Fibroblast of the conjunctiva (primary cell): ENCODE measurements at places on chromosomes 1 and 21.

- DNase-seq = no peak
Observed at GRCh38 chr1:46406881-46407608, 12.9 kb downstream of the FAAH start.

- peak; percentile 44 for DNase-seq
Observed at GRCh38 chr1:83882906-83883305, 116.0 kb downstream of the TTLL7 start.

GRCh38 chr1:101330427-101331130, 93.8 kb downstream of the S1PR1 start:
- DNase-seq = no peak

DNA sequence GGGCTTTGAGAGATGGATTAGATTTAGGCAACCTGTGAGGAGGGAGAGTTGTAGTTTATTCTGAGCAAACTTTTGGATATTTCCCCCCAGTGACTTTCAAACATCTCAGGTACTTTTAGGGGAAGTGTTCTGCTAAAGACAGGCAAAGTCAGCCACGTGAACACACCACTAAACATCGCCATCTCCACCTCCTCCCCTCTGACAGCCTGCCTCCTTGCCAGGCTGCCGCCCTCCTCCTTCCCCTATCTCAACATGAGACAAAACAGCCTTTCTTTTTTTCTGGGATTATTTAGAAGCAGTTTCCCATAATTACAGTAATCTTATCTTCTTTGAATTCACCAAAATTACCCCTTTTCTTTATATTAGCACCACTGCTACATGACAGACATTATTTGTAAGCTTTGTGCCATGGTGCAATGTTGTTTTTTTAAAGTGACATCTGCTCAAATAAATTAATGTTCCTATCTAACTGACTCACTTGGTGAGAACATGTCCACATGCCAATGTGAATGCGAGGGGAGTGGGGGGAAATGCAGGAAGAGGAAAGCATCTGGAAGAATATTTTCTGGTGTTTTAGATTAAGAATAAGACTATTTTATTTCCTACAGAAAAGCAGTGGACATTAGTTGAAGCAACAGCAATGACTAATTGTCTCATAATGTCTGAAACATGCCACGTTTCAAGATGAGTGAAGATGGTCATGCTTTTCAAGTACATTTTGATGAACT, 147.8 kb upstream of the ATP1B1 start:
- DNase-seq = no peak

GRCh38 chr1:62384276-62385005, 52.4 kb upstream of the USP1 start:
- peak; percentile 98 for DNase-seq

DNA sequence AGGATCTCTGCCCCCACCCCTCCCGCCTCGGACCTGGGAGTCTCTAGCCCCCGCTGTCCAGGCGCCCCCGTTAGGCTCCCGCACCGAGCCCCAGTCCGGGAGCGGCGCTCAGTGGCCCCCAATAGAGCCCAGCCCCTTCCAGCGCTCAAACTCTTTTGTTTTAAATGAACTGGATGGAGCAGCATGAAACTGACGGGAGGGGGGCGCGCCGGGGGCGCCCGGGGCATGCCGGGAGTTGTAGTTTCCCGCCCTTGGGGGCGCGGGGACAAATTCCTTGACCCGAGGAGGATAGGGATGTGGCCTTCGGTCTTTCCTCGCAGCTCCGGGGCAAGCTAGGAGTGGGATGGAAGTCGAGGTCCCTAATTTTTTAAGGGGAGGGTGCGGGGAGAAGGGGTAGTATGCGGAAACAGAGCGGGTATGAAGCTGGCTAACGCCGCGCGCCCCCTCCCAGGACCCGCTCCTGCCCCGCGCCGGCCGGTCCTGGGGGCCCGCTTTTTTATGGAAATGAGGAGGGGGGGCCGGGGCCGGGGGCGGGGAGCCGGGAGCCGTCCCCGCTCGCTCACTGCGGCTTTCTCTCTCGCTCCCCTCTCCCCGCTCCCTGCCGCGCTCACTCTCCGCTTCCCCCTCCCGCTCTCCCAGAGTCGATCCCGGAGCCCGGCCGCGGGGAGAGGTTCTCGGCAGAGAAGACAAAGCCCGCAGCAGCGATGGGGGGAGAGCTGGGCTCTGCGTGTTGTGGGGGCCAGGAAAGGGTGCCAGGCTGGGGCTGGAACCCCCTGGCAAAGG, at the start of gene MEX3A:
MEX3A (minus strand) TSS at position 157 of the 783 bp plus-strand sequence. CDS start 467 bp downstream, outside the sequence.
- DNase-seq = peak; percentile 33

DNA sequence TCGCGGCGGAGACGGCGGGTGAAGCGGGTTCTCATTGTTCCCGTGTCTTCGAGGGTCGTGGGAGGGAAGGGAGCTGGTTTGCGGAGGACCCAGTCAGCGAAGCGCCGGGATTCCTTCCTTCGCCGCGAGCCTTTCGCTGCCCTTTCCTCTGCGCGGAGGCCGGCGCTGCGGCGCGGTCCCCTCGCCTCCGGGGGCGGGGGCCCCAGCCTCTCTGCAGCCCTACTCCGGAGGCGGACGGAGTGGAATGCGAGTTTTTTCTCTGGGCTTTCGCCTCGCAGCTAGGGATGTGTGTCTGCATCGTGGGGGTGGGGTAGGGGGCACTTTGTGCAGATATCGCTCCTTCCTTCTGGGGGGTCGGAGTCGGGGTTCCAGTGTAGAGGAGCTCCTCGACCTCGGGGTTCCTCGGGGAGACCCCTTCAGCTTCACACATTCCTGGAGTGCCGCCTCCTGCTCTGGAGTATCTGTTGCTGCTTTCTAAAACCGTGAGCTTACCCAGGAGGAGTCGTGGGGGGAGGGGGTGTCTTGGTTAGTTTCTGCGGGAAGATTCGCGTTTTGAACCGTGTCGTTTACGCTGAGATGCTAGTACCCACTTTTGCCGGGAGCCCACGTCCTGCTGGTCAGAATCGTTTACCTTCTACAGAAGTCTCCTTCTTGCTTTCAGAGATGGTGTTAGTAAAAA, 595 bp downstream of the RNF2 start:
- DNase-seq = no peak

DNA sequence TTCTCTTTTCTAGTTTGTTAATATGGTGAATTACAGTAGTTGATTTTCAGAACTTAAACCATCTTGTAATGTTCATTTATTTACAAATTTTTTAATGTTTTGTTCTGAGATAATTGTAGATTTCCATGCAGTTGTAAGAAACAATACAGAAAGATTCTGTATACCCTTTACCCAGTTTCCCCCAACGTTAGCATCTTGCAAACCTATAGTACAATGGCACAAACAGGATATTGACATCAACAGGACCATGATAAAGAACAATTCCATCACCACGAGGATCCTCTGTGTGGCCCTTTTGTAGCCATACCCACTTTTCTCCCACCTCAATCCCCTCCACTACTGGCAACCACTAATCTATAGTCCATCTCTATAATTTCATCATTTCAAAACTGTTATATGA, 33.3 kb downstream of the COL6A1 start:
- DNase-seq = no peak

DNA sequence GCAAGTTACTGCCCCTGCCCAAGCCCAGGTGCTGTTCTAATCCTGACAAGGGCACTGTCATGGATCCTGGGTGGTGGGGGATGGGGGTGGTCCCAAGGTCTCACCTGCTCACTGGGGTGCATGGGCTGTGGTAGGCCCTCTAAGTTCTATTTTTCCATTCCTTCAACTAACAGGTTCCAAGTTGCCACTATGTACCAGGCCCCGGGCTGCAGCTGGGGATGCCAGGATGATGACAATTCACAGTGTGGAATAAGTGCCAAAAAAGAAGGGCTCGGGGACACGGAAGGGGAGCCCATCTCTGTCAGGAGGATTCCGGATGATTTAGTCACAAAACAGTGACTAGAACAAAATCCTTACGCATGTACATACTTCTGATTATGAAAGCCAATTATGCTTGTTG, 76.0 kb downstream of the STUM start:
- DNase-seq = no peak

DNA sequence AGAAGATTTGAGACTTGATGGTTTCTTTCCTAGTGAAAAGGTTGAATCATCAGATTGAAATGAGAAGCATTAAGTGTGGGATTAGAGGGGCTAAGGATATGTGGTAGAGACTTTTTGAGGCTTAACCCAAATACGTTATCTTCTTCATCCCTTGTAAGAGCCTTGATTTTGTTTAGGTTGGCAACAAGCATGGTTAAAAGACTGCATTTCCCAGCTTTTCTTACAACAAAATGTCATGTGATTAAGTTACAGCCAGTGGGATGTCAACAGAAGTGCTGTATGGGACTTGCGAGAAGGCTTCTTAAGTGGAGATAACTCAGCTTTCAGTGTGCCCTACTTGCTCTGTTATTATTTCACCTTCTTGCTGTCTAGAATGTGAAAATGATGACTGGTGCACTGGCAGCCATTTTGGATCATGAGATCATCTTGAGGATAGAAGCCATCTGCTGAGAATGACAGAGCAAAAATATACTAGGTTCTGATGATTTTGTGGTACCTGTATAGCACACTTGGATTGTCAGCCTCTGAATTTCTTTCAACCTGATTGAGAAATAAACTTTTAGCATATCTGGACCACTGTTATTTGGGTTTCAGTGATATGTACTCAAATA, 41.3 kb upstream of the GNG12 start:
- no peak for DNase-seq

DNA sequence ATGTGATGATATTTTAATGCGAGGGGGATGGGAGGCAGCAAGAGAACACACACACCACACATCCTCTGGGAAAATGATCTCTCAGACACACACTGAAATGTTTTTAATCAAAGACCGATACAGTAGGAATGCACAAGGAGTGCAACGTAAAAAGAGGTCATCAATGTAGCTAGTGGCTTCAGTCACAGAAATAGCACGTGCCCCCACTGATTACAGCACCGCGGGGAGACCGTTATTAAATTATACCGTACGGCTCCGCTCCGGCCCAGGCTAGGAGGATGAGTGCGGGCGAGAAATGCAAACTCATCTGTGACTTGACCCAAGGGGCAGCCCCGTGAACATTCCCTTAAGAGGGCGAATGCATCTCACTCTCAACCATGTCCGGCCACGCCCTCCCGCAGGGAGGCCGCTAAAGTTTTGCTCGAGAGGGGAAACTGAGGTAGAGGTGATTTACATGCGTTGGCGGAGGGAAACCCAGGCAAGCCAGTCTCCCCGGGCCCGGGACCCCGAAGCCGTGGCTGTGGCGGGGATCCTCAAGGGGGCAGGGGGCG, 552 bp downstream of the UBR4 start:
- DNase-seq = peak; percentile 13
